Left cardiac atrium (tissue), 4 donors: ENCODE measurements at places on chromosomes 1 and 21. TPM values are rescaled to one million over a fixed set of nuclear protein-coding genes. Genes with fewer than 3 reads are reported as not detected.

DNA sequence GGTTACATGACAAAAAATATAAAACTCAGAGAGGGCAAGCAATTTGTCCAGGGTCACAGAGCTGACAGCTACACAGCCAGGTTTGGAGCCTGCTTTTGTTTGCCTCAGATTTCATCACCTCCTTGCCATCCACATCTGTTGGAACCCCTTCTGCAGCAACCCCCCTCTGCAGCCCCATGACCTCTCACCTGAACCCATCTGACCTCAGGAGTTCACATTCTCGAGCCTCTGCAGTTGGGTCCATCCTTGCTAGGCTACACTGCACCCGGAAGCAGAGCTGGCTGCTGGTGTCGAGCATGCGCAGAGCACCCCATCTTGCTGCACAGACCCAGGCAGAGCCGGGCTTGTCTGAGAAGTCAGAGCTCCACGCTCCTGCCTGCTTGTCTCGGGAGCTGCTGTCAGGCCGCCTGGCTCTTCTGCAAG lies 10.0 kb downstream of the C1QB start:
- DNase-seq = no peak

- no peak for DNase-seq
Measured at GRCh38 chr1:34739613-34740012, 15.2 kb upstream of the GJB5 start.

- DNase-seq = no peak
Measured at GRCh38 chr1:51139474-51139873, 37.4 kb downstream of the C1orf185 start.

DNA sequence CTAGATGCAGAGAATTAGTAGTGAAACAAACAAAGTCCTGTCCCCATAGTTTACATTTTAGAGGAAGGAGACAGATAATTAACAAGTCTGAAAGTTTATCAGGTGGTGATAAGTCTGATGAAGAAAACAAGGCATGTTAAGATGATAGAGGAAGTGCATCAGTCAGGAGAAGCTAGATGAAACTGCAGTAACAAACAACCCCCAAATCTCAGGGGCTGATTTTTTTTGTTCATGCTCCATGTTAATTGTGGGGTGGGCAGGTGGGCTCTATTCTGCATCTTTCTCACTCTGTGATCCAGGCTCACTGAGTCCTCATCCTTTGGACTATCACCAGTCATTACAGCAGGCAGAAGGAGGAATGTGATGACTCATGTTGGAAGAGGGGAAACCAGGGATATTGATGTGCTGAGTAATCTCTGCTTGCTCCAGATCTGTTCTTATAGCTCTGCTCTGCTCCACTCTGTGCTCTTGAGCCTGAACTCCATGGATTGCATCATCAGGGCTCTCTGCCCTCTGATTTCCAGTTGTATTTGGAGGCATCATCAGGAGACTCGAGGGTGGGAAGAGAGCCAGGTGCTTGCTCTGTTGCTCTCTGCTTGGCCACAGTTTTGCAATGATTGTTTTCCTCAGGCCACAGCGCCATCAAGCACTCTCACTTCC lies 166.9 kb downstream of the IER5 start:
- DNase-seq = no peak

DNA sequence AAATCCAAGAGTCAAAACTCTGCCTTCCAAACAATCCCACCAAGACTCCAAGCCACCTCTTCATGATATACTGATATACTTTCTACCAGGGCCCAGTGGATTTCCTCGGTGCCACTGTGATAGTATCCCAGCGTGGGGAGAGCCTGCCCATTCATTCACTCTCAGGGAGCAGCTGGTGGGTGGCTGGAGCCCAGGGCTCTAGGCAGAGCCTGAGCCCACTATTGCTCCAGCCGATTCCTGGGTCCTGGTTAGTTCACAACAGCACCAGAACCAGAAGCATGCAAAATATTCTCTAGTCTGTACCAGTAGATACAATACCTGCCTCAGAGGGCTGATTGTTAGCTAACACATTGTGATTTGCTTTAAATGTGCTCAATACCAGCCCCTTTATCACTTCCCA lies 831 bp downstream of the CSRP1 start:
- DNase-seq = no peak

DNA sequence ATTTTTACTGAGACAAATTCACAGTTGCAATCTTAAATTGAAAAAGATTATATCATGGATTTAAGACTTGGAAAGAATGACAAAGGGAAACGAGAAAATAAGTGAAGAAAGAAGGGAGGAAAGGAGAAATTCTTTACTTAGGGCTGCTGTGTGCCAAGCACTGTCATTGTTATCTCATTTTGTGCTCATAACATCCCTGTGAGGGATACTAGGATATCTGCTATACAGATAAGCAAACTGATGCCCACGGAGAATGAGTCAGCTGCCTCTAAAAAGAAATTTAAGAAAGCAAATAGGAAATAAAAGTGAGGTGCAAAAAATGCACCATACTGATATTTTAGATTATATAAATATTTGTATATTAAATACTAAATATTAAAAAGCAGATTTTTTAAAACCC lies 183.6 kb upstream of the NR5A2 start:
- DNase-seq = no peak

DNA sequence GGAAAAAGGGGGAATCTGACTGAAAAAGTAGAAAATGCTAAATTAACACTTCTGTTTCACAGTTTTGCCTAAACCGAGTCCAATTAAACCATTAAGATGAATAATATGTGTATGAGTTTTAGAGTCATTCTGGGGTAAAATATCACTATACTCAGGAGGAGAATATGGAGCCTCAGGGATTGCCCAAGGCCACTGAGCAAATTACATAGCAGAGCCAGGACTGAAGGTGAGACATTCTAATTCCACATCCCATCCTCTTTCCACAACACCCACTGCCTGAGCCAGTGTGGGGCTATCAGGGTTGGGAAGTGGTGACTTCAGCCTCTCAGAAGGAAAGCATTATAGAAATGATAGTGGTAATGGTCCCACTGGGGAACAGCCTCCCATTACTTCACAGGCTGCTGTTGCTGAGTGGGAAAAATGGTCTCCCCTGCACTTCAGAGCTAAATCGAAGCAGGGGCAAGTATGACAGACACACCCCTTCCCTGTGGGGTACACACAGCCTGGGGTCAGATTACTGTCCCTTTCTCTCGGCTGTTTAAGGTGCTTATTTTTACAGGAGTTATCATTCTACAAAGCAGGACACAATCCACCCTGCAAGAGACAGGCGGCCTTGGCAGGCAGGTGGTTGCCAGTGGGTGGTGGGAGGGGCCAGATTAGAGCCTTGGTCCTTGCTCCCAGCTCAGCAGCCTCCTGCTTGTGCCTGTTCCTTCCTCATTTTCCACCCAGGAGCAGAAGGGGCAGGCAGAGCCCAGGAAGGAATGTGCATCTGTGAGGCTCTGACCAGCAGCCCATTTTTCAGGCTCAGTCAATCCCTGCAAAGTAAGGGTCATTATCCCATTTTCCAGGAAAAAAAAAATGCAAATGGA lies 9.5 kb upstream of the BCAR3 start:
- DNase-seq = no peak

GRCh38 chr1:8870616-8871538 lies 7.6 kb downstream of the ENO1 start:
- no peak for DNase-seq

DNA sequence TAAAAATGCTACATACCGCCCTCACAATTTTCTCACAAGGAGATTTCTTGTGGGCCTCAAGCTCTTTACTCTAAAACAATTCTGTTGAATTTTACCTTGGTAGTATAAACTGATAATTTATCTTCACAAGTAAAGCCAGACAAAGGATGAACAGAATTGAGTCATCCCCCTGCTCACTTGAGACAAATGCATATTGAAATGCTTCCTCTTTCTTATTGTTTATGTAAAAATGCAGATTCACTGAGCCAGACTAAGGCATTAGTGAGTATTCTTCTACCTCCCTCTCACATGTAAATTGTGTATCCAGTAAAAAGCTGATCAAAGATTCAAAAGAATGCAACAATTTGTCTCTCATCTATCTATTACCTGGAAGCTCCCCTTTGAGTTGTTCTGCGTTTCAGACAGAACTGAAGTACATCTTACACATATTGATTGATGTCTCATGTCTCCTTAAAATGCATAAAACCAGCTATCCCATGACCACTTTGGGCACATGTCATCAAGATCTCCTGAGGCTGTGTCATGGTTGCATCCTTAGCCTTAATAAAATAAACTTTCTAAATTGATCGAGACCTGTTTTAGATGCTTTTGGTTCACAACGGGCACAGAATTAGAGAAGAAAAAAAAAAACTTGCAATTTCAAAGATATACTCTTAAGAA lies 743.1 kb upstream of the B3GALT2 start:
- no peak for DNase-seq

The SH2D1B gene
- total RNA-seq = 0.13 TPM

The LRRC38 gene
- 0.09 TPM for total RNA-seq

The NBPF4 gene
- total RNA-seq = not detected

The RBM15 gene
- total RNA-seq = 19.6 TPM

The VCAM1 gene
- 7.6 TPM for total RNA-seq

The DAB1 gene
- 0.91 TPM for total RNA-seq

The PDC gene
- not detected for total RNA-seq
